ENCODE measurements at places on chromosomes 11 and 22.

- DNase-seq, result peak; percentile 63
Observed at GRCh38 chr11:107916671-107917241, 11.5 kb upstream of the RAB39A start.

- no peak for DNase-seq
Observed at GRCh38 chr11:132405728-132406127, 1035.3 kb downstream of the NTM start.

GRCh38 chr11:2554338-2555207, 109.8 kb downstream of the KCNQ1 start:
- DNase-seq, result no peak

GRCh38 chr11:28965819-28966218, 857.6 kb downstream of the METTL15 start:
- no peak for DNase-seq

DNA sequence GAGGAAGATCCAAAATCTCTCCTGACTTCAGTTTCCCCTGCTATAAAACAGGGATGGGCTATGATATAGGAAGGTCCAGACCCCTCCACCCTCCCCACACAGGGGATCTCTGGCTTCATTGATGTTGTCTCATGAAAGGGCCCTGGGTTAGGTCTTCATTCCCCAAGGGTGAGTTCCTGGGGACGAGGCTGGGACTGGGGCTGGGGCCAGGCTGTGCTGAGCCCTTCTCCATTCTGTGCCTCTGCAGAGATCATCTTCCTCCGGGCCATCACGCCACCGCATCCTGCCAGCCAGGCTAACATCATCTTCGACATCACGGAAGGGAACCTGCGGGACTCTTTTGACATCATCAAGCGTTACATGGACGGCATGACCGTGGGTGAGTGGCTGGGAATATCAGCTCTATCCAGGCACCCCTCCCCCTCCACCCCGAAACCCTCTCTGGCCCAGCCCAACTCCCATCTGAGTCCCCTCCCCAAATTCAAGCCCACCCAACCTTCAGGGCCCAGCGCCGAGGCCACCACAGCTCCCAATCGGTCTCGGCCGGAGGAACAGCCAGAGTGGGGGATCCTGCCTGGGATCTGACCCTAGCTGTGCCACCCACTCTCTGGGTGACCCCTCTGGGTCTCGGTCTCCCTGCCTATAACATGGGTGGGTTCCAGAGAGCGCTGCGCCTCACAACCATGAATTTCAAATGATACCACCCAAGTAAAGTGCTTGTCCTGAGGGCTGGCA, 74.2 kb downstream of the FBLN1 start:
- DNase-seq, result no peak
